ENCODE measurements at places on chromosomes 11 and 22.
A peak's percentile ranks its signal among the peaks of the same experiment; 100 is the strongest.

GRCh38 chr22:49229483-49230193, 598.0 kb downstream of the BRD1 start:
- no peaks in the 10 kb centered on the region for H3K36me3 ChIP-seq
- DNase-seq: no peak
- no peak overlapping the region for H3K27ac ChIP-seq
- H3K27me3 ChIP-seq: no peaks in the 10 kb centered on the region

DNA sequence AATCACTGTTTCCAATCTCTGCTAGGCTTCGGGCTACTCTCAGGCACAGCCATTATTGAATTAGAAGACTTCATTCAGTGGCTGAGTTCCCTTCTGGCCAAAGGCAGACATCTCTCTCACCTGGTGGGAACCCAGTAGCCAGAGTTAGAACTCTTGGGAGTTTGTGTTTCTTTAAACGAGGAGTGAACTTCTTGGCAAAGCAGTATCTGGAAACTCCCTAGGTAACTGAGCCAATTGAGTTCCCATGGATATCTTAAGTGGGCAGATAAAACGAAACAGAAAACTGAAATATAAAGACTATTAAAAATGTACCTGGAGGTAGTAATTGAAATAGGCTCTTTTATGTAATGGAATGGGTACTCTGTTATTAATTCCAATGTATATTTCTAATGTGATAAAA, 125.6 kb downstream of the NELL1 start:
- no peaks in the 10 kb centered on the region for H3K36me3 ChIP-seq
- H3K4me1 ChIP-seq: no peaks in the 10 kb centered on the region
- H3K27ac ChIP-seq: no peak overlapping the region

GRCh38 chr22:44735518-44736428, 16.6 kb upstream of the ARHGAP8 start:
- peak; percentile 56 for DNase-seq
- no peaks in the 10 kb centered on the region for H3K4me1 ChIP-seq
- H3K27ac ChIP-seq: no peak overlapping the region
- H3K27me3 ChIP-seq: no peaks in the 10 kb centered on the region
- no peaks in the 10 kb centered on the region for H3K36me3 ChIP-seq
- no peak overlapping the region for H3K4me3 ChIP-seq

GRCh38 chr11:67420147-67420645, 4.7 kb downstream of the CARNS1 start:
- H3K36me3 ChIP-seq: no peaks in the 10 kb centered on the region
- H3K27me3 ChIP-seq: no peaks in the 10 kb centered on the region
- H3K4me1 ChIP-seq: peaks cover 20% of the 10 kb centered on the region
- no peak overlapping the region for H3K27ac ChIP-seq

- peaks cover 11% of the 10 kb centered on the region for H3K4me1 ChIP-seq
- peaks cover 9% of the 10 kb centered on the region for H3K27me3 ChIP-seq
- no peaks in the 10 kb centered on the region for H3K36me3 ChIP-seq
- H3K27ac ChIP-seq: peak overlapping the region; percentile 50
- H3K4me3 ChIP-seq: peak overlapping the region; percentile 18
- DNase-seq: peak; percentile 75
These were observed 15.3 kb upstream of the IL17REL start for GRCh38 chr22:50027639-50028537.

DNA sequence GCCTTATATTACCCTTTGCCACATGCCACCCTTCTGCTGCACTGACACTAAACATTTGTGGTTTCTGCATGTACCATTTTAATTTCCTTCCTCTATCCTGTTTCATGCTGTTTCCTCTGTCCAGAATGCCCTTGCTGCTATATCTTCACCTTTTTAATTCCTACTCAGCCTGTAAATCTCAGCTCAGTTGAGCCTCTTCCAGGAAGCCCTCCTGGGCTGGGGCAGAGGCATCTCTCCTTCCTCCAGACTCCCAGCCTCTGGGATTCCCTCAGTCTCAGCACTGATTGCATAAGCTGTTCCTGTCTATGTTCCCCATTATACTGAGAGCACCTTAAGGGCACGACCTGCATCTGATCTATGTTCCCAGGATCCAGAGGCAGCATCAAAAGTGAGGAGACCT, 98.7 kb downstream of the RNF169 start:
- no peak for DNase-seq
- peaks cover 56% of the 10 kb centered on the region for H3K36me3 ChIP-seq
- H3K4me3 ChIP-seq: no peak overlapping the region
- H3K4me1 ChIP-seq: no peaks in the 10 kb centered on the region
- H3K27ac ChIP-seq: no peak overlapping the region

DNA sequence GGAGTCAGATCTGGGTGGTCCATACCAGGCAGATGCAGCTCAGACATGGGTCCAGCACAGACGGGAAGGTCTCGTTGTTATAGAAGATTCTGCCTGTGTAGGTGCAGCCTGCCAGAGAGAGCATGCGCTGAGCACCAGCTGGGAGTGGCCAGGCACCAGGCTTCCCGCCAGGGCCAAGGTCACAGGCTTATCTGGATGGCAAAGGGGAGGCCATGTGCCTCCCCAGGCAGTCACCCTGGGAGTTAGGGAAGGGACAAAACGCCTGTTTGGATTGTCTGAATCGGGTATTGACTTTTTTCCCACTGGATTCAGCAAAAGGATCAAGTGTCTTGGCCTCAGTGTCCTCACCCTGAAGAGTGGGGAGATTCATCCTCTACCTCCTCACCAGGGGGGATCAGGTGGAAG, 26.5 kb downstream of the PGA5 start:
- H3K27ac ChIP-seq: no peak overlapping the region
- H3K4me1 ChIP-seq: no peaks in the 10 kb centered on the region
- no peaks in the 10 kb centered on the region for H3K27me3 ChIP-seq
- DNase-seq: no peak
- H3K4me3 ChIP-seq: no peak overlapping the region
- H3K36me3 ChIP-seq: peaks cover 11% of the 10 kb centered on the region

- no peak overlapping the region for H3K27ac ChIP-seq
- H3K27me3 ChIP-seq: no peaks in the 10 kb centered on the region
- peaks cover 4% of the 10 kb centered on the region for H3K4me1 ChIP-seq
- H3K36me3 ChIP-seq: peaks cover 19% of the 10 kb centered on the region
- DNase-seq: no peak
- H3K4me3 ChIP-seq: no peak overlapping the region
These were observed 5.4 kb downstream of the TBC1D10C start for GRCh38 chr11:67409261-67409666.

- no peaks in the 10 kb centered on the region for H3K27me3 ChIP-seq
- H3K4me1 ChIP-seq: peaks cover 12% of the 10 kb centered on the region
- peaks cover 4% of the 10 kb centered on the region for H3K36me3 ChIP-seq
- H3K4me3 ChIP-seq: no peak overlapping the region
These were observed 387.3 kb downstream of the AASDHPPT start for GRCh38 chr11:106464728-106465127.

- peaks cover 12% of the 10 kb centered on the region for H3K4me1 ChIP-seq
- no peaks in the 10 kb centered on the region for H3K27me3 ChIP-seq
- H3K36me3 ChIP-seq: peaks cover 9% of the 10 kb centered on the region
- H3K4me3 ChIP-seq: peak overlapping the region; percentile 89
- DNase-seq: no peak
These were observed 673 bp upstream of the DUSP18 start for GRCh38 chr22:30668386-30668710.

GRCh38 chr11:9681583-9682372, 17.9 kb downstream of the SWAP70 start:
- peaks cover 4% of the 10 kb centered on the region for H3K36me3 ChIP-seq
- H3K4me3 ChIP-seq: no peak overlapping the region
- DNase-seq: no peak
- H3K27ac ChIP-seq: no peak overlapping the region
- no peaks in the 10 kb centered on the region for H3K4me1 ChIP-seq

DNA sequence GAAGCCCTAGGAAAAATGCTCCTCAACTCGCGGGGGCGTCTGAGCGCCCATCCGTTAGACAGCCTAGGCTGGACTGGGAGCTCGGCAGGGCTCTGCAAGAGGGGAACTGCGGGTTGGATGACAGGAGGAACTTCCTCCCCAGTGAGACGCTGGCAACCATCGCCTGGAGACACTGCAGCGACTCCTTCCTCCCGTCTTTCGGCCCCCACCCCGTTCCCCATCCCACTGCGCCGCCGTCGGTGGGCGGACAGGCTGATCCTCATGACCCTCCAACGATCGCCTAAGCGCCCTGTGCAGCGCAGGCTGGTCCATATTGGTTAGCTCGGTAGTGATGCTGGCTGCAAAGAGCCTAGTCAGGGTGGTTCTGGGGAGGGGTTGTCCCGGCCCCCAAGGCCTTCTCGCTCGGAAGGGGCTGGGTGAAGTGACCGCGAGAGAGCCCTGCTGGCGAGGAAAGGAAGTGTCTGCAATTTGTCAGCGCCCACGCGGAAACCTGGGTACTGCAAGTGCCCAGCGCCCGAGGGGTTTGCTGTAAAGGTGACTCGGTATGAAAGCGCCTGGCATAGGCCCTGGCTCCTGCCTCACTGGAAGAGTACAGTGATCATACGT, 638 bp downstream of the NRGN start:
- no peaks in the 10 kb centered on the region for H3K4me1 ChIP-seq
- peak overlapping the region; percentile 64 for H3K4me3 ChIP-seq
- H3K27ac ChIP-seq: no peak overlapping the region
- no peaks in the 10 kb centered on the region for H3K36me3 ChIP-seq

GRCh38 chr11:1875093-1875850, 16.4 kb downstream of the PRR33 start:
- H3K4me3 ChIP-seq: no peak overlapping the region
- no peak overlapping the region for H3K27ac ChIP-seq
- peaks cover 29% of the 10 kb centered on the region for H3K4me1 ChIP-seq
- peak; percentile 18 for DNase-seq

GRCh38 chr11:36230779-36231699, 58.2 kb downstream of the COMMD9 start:
- H3K27me3 ChIP-seq: no peaks in the 10 kb centered on the region
- peaks cover 54% of the 10 kb centered on the region for H3K36me3 ChIP-seq
- H3K4me3 ChIP-seq: no peak overlapping the region
- no peak for DNase-seq
- H3K27ac ChIP-seq: no peak overlapping the region
- H3K4me1 ChIP-seq: no peaks in the 10 kb centered on the region

DNA sequence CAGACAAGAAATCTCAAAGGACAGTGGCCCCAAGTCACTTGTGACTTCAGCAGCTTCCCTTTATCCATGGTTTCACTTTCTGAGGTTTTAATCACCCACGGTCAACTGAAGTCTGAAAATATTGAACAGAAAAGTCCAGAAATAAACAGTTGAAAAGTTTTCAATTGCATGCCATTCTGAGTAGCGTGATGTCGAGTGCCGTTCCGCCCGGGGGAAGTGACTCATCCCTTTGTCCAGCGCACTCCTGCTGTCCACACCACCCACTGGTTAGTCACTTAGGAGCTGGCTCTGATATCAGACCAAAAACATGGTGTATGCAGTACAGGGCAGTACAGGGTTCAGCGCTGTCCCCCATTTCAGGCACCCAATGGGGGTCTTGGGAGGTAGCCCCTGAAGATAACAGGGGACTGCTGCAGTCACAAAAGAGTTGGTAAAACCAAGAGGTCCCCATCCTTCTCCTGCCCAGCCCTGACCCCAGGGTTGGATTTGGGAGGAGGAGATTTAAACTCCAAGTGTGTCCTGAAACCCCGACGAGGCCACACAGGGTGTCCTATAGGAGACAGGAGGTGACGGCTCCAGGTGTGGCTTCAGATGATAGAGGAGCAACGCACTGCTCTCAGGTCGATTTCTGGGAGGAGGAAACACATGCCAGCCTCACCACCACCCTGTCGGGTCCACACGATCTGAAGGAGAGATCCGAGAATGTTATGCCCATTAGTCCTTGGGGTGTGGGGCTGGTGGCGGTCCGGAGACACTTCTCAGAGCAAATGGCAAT, 390.1 kb downstream of the CTTN start:
- DNase-seq: peak; percentile 66
- no peak overlapping the region for H3K4me3 ChIP-seq
- H3K36me3 ChIP-seq: peaks cover 5% of the 10 kb centered on the region
- H3K27me3 ChIP-seq: no peaks in the 10 kb centered on the region
- no peak overlapping the region for H3K27ac ChIP-seq

DNA sequence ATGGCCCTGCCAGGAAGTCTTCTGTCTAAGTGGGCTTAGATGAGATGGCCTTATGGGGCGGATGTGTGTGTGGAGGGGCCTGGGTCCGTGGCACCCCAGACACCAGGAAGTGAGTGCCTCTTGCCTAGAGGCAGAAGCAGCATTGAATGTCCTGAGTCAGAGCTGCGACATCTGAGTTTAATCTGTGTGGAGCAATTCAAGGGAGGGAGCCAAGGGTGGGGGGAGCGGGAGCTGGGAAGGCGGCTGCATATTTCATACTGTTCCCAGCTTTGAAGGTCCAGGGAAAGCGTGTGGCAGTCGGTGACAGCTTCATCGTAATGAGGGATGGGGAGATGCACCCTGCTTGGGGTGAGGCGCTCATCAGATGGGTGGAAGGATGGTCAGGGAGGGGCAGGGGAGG, 73.5 kb upstream of the THY1 start:
- no peak overlapping the region for H3K27ac ChIP-seq
- no peak for DNase-seq
- peaks cover 72% of the 10 kb centered on the region for H3K27me3 ChIP-seq
- peaks cover 6% of the 10 kb centered on the region for H3K36me3 ChIP-seq

DNA sequence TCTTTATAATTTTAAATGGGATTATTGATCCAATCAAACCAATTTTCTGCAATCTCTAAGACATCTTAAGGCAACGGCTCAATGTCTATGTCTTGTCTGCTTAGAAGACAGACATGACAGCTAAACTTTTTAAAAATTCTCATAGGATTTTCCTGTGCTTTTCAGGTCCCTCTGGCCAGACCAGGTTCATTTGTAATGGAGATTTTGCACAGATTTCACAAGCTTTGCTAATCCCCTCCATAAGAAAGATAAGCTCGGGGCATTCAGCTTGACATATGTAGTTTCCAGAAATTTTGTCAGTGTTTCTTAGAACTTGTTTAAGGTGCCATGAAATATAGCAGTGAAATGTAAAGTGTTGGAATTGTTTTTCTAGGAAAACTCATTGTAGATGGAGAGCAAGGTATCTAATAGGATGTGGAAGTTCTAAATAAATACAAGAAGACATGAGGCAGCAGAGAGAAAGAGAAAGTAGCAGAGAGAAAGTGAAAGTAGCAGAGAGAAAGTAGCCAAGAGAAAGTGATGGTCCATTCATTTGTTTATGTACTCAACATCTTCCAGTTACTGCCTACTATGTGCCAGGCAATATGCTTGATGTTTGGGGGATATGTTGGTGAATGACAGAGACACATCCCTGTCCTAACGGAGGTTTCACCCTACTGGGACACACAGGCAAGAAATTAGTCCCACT, 219.1 kb upstream of the ARHGAP42 start:
- no peaks in the 10 kb centered on the region for H3K4me1 ChIP-seq
- no peak overlapping the region for H3K4me3 ChIP-seq
- H3K27ac ChIP-seq: no peak overlapping the region
- H3K36me3 ChIP-seq: no peaks in the 10 kb centered on the region
- DNase-seq: no peak

Measured in MCF 10A (cell line).